NB4 (cell line): ENCODE measurements at places on chromosomes 12 and 14.

DNA sequence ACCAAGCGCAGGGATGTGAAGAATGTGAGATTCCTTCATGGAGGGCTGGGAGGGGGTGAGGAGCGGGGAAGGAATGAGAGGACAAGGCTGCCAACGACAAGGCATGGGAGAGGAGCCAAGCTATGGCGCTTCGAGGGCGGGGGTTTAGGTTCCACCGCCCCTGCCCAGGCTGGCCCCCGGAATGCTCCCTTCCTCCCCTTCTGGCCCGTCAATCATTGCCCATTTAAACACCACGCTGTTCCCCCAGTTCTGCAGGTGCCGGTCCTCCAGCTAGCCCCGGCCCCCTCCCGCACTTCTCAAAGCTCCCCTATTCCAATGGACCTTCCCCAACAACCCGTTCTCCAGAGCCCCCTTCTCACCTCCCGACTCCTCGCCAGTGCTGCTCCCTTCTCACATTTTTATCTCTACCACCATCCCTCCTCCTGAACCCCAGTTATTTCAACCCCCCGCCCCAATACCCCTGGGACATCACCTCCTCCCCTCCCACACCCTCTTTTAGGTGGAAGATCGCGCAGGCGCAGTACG is 428 bp downstream of the RNF41 start:
- no peak for DNase-seq

- DNase-seq, result peak; percentile 48
These were observed 252.2 kb upstream of the FOXN3 start for GRCh38 chr14:89669193-89669592.

- DNase-seq, result no peak
These were observed 23.0 kb upstream of the TTC7B start for GRCh38 chr14:90839024-90839888.

DNA sequence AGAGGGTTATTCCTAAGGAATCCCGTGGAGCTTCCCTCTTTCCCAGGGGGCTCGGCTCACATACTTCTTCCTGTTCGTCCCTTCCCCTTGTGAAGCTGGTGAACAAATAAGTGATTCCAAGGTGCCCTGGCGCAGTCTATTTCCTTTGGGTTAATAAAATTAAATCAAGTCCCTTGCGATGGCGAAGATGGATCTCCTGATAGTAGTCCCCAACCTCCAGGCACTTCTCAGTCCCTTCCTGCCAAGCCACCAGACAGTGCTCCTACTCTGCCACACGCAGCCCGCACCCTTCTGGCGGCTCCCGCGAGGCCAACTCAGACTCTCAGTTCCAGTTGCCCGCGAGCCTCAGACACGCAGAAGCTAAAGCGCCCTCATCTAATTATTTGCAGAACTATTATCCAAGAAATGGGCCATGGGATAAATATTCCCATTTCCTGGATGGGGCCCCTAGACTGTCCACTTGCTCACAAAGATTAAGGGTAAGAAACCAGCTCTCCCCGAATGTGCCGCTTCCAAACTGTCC is 2.4 kb upstream of the SIX6 start:
- DNase-seq, result no peak

DNA sequence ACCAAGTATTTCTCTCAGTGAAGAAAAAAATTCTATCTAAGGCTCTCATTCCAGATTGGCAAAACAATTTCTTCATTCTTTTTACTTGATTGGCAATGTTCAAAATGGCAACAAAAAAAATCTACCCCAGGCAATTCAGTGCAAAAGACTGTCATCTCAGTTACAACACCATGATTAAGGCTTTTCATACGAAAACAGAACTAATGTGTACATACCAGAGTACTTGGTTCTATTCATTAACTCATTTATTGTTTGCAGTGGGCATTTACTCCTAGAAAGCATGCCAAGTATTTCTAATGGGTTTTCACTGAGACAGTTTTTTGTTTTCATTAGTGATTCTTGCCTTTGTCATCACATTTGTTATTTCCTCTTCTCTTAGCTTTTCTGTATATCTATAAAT is 33.0 kb downstream of the DBX2 start:
- no peak for DNase-seq

GRCh38 chr12:81705586-81705985 is 53.6 kb downstream of the PPFIA2 start:
- DNase-seq, result no peak

DNA sequence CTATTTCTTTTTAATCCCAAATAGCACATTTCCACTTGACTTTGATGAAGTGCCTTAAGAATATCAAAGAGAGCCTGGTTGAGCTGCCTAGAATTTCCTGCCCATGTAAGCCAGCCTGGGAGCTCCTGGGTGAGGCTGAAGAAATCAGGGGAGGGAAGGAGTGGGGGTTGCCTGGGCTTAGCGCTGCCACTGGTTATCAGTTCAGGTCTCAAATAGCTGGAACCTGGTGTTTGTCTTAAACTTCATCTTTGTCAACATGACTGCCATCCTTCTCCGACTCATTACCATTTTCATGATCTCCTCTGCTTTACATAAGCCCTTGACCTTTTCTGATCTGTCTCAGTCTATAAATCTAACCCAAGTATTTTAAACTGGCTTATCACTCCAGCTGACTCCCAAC is 151.5 kb downstream of the TTC8 start:
- no peak for DNase-seq
